CD14-positive monocyte (primary cell): ENCODE measurements at places on chromosomes 11 and 22. TPM values are rescaled to one million over a fixed set of nuclear protein-coding genes. Genes with fewer than 3 reads are reported as not detected.

The HTR3A gene
- not detected for polyA plus RNA-seq

The GLYAT gene
- polyA plus RNA-seq = not detected

The PLEKHB1 gene
- 0.05 and 0.67 TPM in 2 replicates for polyA plus RNA-seq

The B3GAT1 gene
- polyA plus RNA-seq = not detected

The GVQW3 gene
- 0.15 TPM for polyA plus RNA-seq

The ANKK1 gene
- not detected for polyA plus RNA-seq

The UBQLN3 gene
- polyA plus RNA-seq = not detected

The MOGAT2 gene
- polyA plus RNA-seq = not detected

The SCGB1C1 gene
- not detected in 2 replicates for polyA plus RNA-seq

The KCNJ5 gene
- polyA plus RNA-seq = not detected

The SSTR3 gene
- not detected for polyA plus RNA-seq

The LDLRAD3 gene
- 7.3 and 7.7 TPM in 2 replicates for polyA plus RNA-seq

The SPDYC gene
- not detected in 2 replicates for polyA plus RNA-seq

The XKR3 gene
- 0.07 TPM in 1 of 2 replicates, not detected in the other for polyA plus RNA-seq

The KCNE3 gene
- polyA plus RNA-seq = 29.9 TPM

The RTN4R gene
- not detected in 2 replicates for polyA plus RNA-seq

The PAMR1 gene
- polyA plus RNA-seq = not detected

The CRYBA4 gene
- not detected for polyA plus RNA-seq

The MRGPRX1 gene
- polyA plus RNA-seq = not detected
